ENCODE measurements at places on chromosomes 12 and 14.

GRCh38 chr12:125079648-125080645 is 14.7 kb downstream of the AACS start:
- DNase-seq: peak; percentile 77
- H3K4me3 ChIP-seq: no peak overlapping the region
- no peaks in the 10 kb centered on the region for H3K27me3 ChIP-seq
- H3K27ac ChIP-seq: peak overlapping the region; percentile 42
- H3K4me1 ChIP-seq: no peaks in the 10 kb centered on the region

- H3K36me3 ChIP-seq: no peaks in the 10 kb centered on the region
- no peak overlapping the region for H3K4me3 ChIP-seq
- no peak overlapping the region for H3K27ac ChIP-seq
- no peaks in the 10 kb centered on the region for H3K4me1 ChIP-seq
- no peak for DNase-seq
Measured at GRCh38 chr14:98943907-98944306, 328.1 kb downstream of the BCL11B start.

- H3K36me3 ChIP-seq: no peaks in the 10 kb centered on the region
- H3K27me3 ChIP-seq: no peaks in the 10 kb centered on the region
- H3K4me3 ChIP-seq: no peak overlapping the region
Measured at GRCh38 chr12:3797531-3798048, 44.7 kb upstream of the CRACR2A start.

DNA sequence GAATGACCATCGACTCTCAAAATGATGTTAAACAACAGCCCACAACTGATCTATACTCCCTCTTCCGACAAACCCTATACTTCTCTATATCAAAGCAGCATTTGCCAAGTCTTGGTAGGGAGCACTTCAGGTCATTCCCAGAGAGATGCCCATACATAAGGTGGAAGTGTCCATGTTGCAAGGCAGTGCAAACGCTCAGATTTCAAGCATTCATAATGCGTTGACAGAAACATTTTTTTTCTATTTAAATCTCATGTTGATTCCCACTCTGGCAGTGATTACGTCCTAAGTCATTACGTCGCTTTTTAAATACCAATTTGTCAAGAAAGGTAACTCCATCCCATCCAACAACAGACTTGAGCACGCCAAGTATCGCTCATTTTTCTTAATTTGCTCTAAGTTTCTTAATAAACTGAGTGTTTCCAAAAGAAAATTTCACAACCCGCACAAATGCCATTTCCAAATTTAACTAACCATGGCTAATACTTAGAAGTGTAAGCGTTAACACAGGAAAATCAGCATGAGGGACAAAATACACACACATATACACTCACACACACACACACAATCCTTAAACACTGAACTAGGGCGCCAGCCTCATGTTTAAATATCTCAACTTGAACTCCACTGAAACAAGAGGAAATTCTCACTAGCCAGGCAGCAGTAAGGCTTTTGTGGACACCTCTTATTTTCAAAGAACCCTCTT is 1.1 kb downstream of the GXYLT1 start:
- no peak for DNase-seq
- H3K4me1 ChIP-seq: peaks cover 16% of the 10 kb centered on the region
- H3K36me3 ChIP-seq: no peaks in the 10 kb centered on the region
- H3K4me3 ChIP-seq: peak overlapping the region; percentile 72
- H3K27me3 ChIP-seq: no peaks in the 10 kb centered on the region
- H3K27ac ChIP-seq: peak overlapping the region; percentile 87

DNA sequence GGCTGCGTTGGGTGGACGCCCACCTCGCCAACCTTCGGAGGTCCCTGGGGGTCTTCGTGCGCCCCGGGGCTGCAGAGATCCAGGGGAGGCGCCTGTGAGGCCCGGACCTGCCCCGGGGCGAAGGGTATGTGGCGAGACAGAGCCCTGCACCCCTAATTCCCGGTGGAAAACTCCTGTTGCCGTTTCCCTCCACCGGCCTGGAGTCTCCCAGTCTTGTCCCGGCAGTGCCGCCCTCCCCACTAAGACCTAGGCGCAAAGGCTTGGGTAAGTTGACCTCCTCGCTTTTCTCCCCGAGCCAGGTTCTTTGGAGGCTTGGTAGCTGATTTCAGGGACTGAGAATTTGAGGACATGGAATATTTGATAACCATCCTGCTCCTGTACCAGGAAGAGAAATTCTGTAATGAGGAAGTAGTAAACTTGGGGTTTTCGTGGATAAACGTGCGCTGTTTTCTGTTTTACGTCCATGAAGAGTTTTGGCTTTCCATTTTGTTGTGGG is 530 bp downstream of the APAF1 start:
- peaks cover 7% of the 10 kb centered on the region for H3K36me3 ChIP-seq
- H3K27ac ChIP-seq: peak overlapping the region; percentile 88
- no peaks in the 10 kb centered on the region for H3K4me1 ChIP-seq
- H3K4me3 ChIP-seq: peak overlapping the region; percentile 93
- H3K27me3 ChIP-seq: no peaks in the 10 kb centered on the region

- DNase-seq: no peak
- H3K27ac ChIP-seq: no peak overlapping the region
- no peaks in the 10 kb centered on the region for H3K4me1 ChIP-seq
- H3K4me3 ChIP-seq: no peak overlapping the region
Measured at GRCh38 chr12:33828326-33828725, 194.0 kb upstream of the ALG10 start.

GRCh38 chr12:7493006-7493405 is 10.6 kb downstream of the CD163 start:
- no peak for DNase-seq
- H3K27me3 ChIP-seq: no peaks in the 10 kb centered on the region
- H3K4me1 ChIP-seq: no peaks in the 10 kb centered on the region
- no peaks in the 10 kb centered on the region for H3K36me3 ChIP-seq
- H3K4me3 ChIP-seq: no peak overlapping the region

GRCh38 chr12:121223292-121224285 is 13.7 kb downstream of the P2RX4 start:
- no peak overlapping the region for H3K27ac ChIP-seq
- peaks cover 21% of the 10 kb centered on the region for H3K36me3 ChIP-seq
- H3K4me1 ChIP-seq: no peaks in the 10 kb centered on the region
- H3K4me3 ChIP-seq: no peak overlapping the region
- no peak for DNase-seq

DNA sequence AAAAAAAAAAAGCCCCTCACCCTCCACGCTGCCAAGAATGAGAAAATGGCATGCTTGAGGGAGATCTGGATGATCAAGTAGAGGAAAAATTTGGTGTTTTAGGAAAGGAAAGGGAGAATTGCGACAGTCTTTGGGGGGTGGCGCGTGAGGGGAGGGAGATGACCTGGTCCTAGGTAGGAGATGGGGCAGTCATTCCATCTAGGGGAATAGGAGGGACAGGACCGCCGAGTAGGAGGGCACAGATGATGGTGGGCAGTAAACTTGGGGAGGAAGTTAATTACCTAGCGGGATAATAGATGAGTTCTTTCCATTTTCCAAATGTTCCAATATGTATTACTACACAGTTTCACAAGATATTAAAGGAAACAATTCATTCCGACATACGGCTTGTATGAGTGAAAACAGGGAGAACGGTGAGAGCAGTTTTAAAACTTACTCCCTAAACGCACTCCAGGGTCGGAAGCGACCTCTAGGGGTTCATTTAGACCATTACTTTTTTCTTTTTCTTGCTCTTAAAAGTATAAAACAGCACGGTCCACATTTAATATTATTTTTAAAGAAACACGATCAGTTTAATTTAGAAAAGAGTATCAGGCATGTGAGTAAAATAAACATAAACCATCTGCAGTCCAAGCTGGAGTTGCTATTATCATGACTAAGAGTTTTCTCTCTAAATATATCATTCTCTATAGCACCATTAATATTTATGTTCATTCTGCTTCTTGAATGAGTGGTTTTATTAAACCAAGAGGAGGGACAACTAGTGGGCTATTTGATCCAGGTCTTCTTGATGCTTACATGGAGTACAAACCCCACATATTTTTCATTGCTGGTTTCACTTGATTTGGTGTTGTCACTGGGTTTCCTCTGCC is 3.0 kb upstream of the FNTB start:
- no peak overlapping the region for H3K27ac ChIP-seq
- no peaks in the 10 kb centered on the region for H3K27me3 ChIP-seq
- H3K4me1 ChIP-seq: peaks cover 18% of the 10 kb centered on the region
- no peak for DNase-seq
- no peaks in the 10 kb centered on the region for H3K36me3 ChIP-seq

GRCh38 chr12:48972213-48972951 is 847 bp upstream of the WNT10B start:
- peaks cover 12% of the 10 kb centered on the region for H3K27me3 ChIP-seq
- H3K27ac ChIP-seq: no peak overlapping the region
- H3K4me3 ChIP-seq: no peak overlapping the region
- DNase-seq: no peak

GRCh38 chr12:112198120-112198733 is 72.9 kb downstream of the TRAFD1 start:
- H3K4me1 ChIP-seq: no peaks in the 10 kb centered on the region
- no peak overlapping the region for H3K4me3 ChIP-seq
- peaks cover 49% of the 10 kb centered on the region for H3K36me3 ChIP-seq
- no peak overlapping the region for H3K27ac ChIP-seq

DNA sequence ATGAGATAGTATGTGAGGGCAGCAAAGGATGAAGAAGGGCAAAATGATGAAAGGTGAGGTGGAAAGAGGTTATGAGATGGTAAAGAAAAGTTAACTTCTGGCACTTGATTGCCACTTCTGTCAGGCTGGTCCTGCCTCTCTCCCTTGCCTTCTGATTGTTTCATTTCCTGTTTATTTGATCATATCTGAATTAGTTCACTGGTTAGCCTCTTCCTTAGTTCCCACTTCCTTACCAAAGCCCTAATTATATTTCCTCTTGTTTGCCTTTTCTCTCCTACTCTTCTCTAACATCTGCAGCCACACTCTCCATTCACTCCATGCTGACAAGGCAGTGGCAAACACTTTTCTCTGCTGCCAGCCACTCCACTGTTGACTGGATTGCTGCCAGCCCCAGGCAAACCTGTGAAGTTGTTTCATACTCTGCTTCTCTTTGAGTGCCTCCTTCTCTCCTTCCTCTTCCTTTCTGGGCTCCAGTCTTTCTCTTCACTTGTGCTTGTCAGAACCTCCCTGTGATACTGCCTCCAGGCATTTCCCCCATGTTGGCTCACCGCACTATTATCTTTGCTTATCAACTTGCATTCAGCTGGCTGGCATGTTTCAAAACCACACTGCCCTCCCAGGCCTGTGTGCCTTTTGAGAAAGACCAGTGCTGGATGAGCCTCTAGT is 8.1 kb downstream of the PNP start:
- H3K36me3 ChIP-seq: peaks cover 20% of the 10 kb centered on the region
- no peak overlapping the region for H3K4me3 ChIP-seq
- DNase-seq: no peak
- H3K27me3 ChIP-seq: no peaks in the 10 kb centered on the region
- no peaks in the 10 kb centered on the region for H3K4me1 ChIP-seq
- H3K27ac ChIP-seq: peak overlapping the region; percentile 65

Data from right atrium auricular region (tissue), 2 donors.